NCI-H524 treated with DMSO at 0.1 percent for 48 hours (cell line): ENCODE measurements at places on chromosomes 4 and X.

- DNase-seq: no peak
These were observed 224.7 kb upstream of the PPP1R2C start for GRCh38 chrX:43002526-43003203.

- DNase-seq: peak; percentile 35
These were observed 164.9 kb downstream of the DHX15 start for GRCh38 chr4:24419181-24420034.

GRCh38 chr4:84433633-84434222 lies 65.4 kb downstream of the NKX6-1 start:
- DNase-seq: no peak

- no peak for DNase-seq
These were observed 178.3 kb downstream of the RASL11B start for GRCh38 chr4:53040459-53040815.

GRCh38 chr4:3402491-3403347 lies 39.0 kb upstream of the HGFAC start:
- DNase-seq: no peak

- no peak for DNase-seq
These were observed 124.9 kb downstream of the CBLL2 start for GRCh38 chrX:22397566-22397965.

DNA sequence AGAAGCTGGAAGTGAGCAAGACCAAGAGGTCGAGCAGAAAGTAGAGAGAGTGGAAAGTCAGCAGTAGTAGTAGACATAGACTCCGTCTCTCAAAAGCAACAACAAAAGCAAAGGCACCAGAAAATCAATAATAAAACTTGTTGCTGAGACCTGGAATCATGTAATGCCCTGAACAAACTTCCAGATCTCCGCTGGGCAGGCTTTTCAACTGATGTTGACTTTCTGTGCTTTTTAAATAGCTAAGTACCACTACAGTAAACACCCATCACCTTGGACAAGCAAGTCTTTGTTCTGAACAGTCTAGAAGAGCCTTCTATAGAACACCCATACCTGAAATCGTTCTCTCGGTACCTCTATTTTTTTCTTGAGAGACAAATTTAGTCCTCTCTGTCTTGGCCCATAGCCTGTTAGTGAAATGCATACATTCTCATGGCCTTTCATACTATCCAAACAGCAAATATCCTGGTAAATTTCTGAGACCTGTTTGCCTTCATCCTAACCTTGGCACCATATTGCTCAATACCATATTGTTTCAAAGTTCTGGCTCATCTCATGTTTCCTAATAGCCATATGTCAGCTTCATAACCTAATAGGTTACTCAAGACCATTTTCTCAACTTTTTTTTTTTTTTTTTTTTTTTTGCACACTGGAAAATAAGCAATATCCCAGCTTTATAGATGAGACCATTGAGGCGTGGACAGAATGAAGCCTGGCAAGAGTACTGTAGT lies 200.6 kb upstream of the RBPJ start:
- DNase-seq: no peak

DNA sequence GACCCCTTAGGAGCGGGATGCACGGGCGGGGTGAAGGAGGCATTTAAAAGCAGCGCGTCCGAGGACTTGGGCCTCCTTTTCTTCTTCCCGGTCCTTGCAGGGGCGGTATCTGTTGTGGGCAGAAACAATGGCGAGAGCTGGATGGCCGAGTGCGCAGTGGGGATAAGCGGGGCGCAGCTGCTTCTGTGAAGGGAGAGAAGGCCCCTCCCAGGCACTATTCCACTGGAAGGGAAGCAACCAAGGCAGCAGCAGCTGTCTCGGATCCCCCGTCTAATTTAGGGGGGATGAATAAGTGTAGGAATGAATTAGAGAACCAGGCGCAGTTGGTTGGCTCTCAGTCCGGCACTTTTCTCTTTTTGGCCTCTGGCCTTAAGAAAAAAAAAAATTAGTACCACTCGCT lies 995 bp downstream of the SMARCA5 start:
- DNase-seq: no peak

DNA sequence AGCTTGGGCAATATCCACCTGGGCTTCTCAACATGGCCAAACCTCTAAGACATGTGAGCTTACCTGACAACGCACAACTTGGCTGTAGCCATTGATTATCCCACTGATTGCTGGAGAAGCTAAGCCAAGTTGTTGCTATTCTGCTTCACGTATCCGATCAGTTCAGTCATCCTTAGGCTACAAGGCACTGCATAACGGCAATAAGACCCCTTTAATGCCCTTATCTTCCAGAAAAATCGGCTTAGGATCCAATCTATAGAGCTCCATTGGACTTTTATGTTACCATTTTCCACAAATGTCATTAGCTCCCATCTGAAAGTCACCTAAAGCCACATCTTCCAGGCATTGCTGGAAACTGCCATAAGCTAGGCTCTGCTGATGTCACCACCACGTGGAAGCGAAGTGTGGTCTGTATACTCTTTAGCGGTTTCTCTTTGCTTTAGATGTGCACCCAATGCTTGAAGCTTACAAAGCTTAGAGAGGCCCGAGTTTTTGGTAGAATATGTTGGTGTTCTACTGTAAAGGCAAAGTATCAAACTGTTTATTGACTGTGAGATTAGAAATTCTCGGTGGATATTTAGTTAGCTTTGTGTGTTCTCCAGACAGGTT lies 163.1 kb downstream of the CPE start:
- no peak for DNase-seq

DNA sequence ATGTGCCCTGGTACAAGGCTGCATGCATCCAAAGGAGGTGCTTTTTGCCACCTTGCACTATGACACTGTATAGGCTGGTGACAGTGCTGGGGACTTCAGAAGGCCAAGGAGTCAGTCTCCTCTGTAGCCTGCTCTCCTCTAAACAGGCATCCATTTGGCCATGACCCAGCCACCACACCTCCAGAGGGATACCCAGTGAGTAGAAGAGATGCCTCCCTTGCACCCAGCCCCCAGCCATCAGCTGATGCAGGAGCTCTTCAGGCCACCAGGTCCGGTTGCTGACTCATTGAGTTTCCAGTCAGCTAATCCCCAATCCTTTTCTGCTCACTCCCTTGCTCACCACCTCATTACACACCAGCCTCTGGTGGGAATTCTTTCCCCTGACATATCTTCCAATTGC lies 99.8 kb downstream of the PJA1 start:
- DNase-seq: peak; percentile 40

- DNase-seq: no peak
These were observed 1278.6 kb downstream of the PCDH7 start for GRCh38 chr4:31998807-31999206.

DNA sequence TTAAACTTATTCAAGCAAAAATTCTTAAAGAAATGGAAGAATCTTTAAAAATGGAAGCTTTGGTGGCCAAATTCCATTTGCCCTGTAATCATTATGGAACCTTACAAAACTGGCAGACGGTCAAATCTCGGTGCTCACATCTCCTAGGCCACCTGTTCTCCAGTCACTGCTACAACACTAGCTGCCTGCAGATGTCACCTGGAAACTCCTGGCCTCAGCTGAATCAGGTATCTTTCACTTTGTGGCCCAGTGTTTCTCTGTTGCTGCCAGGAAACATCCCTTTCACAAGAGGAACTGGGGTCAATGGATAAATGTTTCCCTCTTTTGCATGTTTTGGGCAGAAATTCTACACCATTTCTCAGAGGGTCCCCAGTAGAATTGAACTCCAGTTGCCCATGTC lies 4.2 kb upstream of the CXCL3 start:
- DNase-seq: no peak

DNA sequence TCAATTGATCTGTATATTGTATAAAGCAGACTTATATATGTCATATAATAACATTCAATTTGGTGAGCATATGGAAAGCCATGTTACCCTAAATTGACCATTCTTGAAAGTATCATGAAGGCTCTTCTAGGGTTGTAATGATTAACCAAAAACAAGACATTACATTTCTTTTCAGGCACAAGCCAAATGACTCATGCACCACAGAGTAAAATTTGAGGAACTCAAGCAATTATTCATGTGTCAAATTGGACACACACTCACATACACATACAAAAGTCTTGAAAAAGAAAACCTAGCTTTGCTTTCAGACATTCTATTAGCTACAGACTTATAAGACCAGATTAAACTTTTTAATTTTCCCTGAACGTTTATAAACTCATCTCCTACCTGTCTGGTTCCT lies 146.5 kb upstream of the PCDH18 start:
- DNase-seq: no peak
